ENCODE measurements at places on chromosomes 1 and 21. TPM values are rescaled to one million over a fixed set of nuclear protein-coding genes. Genes with fewer than 3 reads are reported as not detected.
A peak's percentile ranks its signal among the peaks of the same experiment; 100 is the strongest.

The ARHGEF10L gene
- total RNA-seq, result not detected

The DISP3 gene
- 0.92 TPM for total RNA-seq

The MACF1 gene
- total RNA-seq, result 395 TPM

The DMRTA2 gene
- total RNA-seq, result not detected

The RPTN gene
- not detected for total RNA-seq

The OR2T2 gene
- not detected for total RNA-seq

The WLS gene
- total RNA-seq, result not detected

The UMODL1 gene
- 0.21 TPM for total RNA-seq

DNA sequence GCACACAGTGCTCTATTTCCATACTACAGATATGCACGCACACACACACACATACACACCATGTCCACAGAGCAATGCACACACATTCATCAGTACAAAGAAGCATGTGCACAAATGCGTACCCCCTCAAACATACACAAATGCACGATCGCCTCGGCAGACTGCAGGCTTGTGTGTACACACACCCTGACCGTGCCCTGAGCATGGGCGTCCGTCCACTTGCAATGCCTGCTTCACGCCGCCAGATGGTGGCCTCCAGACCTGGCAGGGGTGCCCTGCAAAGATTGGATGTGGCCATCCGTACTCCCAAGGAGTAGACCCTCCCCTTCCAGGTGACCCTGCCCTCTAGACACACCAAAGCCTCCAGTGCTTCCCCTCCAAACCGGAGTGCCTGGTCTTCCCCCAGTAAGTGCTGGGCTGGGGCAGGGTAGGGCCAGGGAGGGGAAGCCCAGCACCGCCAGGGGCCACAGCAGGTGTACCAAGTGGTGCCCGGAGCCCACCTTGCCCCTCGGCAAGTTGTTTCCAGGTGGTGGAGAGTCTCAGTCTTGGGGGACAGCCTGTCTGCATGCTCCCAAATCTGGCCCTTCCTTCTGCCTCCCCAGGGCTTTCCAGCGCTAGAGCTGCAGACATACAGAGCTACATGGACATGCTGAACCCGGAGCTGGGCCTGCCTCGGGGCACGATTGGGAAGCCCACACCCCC is 20.6 kb downstream of the ESPN start:
- DNase-seq, result peak; percentile 48

DNA sequence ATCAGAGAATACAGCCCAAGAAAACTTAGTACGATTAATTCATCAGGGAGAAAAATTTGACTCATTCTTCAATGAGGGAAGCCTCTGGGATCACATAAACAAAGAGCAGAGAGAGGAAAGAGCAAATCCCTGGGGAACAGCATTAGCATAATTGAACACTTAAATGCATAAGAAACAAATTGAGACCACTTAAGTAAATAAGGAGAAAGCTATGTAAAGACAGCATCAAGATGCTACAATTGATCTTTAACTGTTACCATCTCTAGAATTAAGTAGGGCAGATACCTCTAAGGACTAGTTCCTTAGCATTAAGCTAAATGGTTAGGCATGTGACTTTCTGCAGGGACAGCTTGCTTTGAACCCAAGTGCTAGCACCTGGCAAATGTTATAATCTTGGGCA is 265.1 kb upstream of the NEGR1 start:
- no peak for DNase-seq

- DNase-seq, result no peak
These were observed 19.9 kb upstream of the SERPINC1 start for GRCh38 chr1:173937062-173937461.

- peak; percentile 36 for DNase-seq
These were observed 621.9 kb downstream of the NPHP4 start for GRCh38 chr1:5370311-5370710.

GRCh38 chr1:232364654-232365382 is 265.1 kb downstream of the SIPA1L2 start:
- no peak for DNase-seq

- DNase-seq, result no peak
These were observed 1.8 kb downstream of the CCDC17 start for GRCh38 chr1:45621895-45622523.

GRCh38 chr1:178961331-178961730 is 64.4 kb upstream of the FAM20B start:
- no peak for DNase-seq

GRCh38 chr1:226736908-226737818 is 1.9 kb downstream of the ITPKB start:
- peak; percentile 55 for DNase-seq

DNA sequence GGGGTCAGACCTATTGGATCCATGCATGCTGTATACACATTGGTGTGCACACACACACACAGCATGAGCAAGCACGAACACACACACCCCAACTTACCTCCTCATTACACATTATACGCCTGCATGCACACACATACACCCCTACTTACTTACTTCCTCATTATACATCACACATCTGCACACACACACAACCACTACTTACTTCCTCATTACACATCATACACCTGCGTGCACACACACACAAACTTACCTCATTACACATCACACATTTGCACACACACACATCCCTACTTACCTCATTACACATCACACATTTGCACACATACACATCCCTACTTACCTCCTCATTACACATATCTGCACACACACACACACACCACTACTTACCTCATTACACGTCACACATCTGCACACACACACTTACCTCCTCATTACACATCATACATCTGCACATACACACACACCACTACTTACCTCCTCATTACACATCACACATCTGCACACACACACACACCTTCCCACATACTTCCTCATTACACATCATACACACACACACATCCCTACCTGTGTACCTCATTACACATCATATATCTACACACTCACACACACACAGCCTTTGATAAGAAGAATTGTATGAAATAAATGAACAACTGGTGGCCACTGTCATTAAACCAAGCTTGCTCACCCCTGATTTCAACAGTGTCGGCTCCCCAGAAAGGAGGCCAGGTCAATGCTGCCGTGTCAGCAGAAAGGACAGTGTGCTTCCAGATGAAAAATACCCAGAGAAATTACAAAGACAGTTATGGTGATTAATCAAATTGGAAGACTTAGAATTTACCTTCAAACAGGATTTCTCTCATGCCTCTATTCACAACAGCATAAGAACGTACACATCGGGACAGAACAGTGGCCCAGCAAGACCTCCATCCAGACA is 117.8 kb downstream of the SETD4 start:
- DNase-seq, result no peak

- DNase-seq, result no peak
These were observed 11.0 kb downstream of the TNN start for GRCh38 chr1:175078629-175079028.

DNA sequence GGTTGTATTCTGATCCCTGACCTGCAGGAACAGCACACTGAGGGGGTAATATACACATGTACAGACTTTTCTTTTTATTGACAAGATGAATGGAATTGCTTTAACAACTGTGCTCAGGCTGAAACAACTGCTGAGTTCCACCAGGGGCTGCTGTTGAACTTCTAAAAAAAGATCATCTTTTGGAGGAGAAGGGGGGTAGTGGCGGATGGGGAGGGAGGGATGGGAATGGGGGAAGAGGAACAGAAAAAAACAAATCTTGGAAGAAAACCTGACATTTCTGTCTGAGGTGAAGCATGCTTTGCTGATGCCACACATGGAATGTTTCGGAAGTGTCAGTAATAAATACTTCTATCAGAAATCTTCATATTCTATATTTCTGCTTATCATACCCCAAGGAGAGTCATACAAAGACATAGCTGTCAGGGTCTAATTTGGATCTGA is 75.0 kb downstream of the RWDD3 start:
- no peak for DNase-seq

- peak; percentile 49 for DNase-seq
These were observed 18.6 kb downstream of the FAM151A start for GRCh38 chr1:54604572-54605370.

- DNase-seq, result no peak
These were observed 2.6 kb downstream of the CHML start for GRCh38 chr1:241637604-241638003.

GRCh38 chr1:237756304-237756967 is 134.3 kb downstream of the ZP4 start:
- DNase-seq, result no peak

- no peak for DNase-seq
These were observed 9.6 kb upstream of the ECE1 start for GRCh38 chr1:21299780-21300395.

- no peak for DNase-seq
These were observed 21.4 kb downstream of the CLIC6 start for GRCh38 chr21:34690041-34690792.
